Activated CD8-positive, alpha-beta memory T cell treated with anti-CD3 and anti-CD28 coated beads, Interleukin-2, amount 50 U/mL, for 48 hours (primary cell): ENCODE measurements at places on chromosomes 11 and 22.

DNA sequence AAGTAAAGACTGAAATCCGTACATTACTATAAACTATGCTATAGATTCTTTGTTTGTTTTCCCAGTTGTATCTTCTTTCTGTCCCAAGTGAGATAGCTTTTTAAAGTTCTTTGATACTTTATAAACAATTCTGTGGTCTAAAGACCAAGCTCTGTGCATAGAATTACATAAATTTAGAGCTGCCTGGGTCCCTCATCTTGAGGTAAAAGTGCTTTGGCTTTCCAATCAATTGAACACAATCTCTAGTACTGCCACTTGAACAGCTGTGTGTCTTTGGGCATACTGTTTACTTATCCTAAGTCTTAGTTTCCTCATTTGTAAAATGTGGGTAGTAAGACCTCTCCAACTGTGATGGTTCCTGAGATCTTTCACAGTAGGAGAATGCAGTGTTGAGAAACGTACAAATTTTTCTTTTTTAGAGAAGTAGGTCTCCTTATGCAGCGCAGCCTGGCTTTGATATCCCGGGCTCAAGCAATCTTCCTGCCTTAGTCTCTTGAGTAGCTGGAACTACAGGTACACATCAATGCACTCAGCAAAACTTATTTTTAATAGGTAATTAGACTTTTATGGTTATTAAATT is 2.5 kb upstream of the EED start:
- no peak for DNase-seq

GRCh38 chr11:44568331-44568657 is 2.8 kb downstream of the CD82 start:
- DNase-seq, result no peak

DNA sequence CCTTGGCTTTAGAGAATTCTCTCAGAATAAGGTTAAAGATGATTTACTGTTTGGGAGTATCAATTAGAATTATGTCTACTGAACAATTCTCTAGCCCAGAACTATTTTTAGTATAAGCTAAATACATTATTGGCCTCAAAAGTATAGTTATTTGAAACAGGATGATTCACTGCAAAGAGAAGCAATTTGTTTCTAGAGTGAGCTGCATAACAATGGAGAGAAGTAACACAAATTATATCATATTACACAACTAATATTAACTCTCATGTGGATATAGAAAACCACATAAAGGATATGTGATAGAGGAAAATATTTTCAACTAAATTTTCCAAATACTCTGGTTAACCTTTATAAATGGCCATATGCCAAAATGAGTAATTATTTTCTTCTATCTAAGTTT is 24.9 kb downstream of the PGM2L1 start:
- no peak for DNase-seq

- DNase-seq, result no peak
Measured at GRCh38 chr11:100830978-100831732, 144.1 kb downstream of the ARHGAP42 start.

DNA sequence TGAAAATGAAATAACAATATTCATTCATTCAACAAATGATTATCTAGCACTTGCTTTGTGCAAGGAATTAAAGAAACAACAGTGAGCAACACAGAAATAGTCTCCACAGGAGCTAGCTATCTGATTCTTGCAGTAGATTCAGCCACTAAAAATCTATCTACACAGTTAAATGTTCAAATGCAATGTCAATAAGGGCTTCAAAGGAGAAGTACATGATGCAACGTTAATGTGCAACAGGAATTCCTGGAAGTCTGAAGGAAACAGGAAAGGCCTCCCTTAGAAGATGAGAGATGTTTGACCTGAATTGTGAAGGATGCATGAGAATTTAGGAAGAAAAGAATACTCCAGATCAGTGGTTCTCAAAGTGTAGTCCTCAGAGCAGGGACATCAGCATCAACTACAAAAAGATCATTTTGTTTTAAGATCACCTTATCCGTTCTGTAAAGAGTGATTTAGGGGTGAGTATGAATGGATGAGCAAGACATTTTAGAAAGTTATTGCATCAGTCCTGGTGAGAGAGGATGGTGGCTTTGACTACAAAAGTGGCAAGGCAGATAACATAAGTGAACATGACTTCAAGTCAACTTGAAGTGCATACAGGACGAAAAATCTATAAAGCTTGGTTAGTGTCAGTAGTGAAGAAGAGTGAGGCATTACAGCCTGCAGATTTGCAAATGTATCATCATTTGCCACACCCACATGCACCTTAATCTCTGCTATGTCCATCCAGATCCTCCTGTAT is 96.0 kb downstream of the ETS1 start:
- no peak for DNase-seq

DNA sequence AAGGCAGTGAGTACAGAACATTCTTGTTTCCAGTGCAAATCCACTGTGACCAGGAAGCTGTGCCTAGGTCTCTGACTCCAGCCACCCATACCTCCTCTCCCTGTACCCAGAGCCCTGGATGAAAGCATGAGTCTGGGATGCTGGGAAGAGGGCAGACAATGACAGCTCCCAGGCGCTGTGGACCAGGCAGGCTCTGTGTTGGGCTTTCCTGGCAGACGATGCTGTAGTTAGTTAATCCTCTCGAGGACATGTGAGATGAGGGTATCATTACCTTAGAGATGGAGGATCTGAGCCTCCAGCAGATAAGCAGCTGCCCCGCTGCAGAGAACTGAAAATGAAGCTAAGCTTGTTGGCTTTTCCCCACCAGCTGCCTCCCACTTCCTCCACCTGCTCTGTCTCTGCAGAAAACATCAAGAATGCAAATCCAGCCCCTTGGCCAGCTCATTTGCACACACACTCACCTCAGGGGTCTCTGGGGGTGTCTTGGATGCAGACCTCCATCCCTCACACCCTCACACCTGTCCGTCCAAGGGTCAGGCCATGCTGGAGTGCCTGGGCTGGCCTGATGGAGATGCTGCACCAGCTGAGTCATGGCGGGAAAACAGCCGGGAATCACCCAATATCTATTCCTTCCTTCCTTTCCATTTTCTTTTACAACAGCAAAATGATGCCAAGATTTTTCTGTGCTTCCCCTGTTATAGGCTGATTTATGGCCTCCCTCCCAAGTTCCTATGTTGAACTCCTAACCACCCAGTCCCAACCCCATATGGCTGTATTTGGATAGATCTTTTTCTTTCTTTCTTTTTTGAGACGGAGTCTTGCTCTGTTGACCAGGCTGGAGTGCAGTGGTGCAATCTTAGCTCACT is 94.9 kb upstream of the SEPTIN5 start:
- DNase-seq, result no peak

GRCh38 chr11:46948378-46949131 is 12.0 kb downstream of the CSTPP1 start:
- DNase-seq, result no peak

DNA sequence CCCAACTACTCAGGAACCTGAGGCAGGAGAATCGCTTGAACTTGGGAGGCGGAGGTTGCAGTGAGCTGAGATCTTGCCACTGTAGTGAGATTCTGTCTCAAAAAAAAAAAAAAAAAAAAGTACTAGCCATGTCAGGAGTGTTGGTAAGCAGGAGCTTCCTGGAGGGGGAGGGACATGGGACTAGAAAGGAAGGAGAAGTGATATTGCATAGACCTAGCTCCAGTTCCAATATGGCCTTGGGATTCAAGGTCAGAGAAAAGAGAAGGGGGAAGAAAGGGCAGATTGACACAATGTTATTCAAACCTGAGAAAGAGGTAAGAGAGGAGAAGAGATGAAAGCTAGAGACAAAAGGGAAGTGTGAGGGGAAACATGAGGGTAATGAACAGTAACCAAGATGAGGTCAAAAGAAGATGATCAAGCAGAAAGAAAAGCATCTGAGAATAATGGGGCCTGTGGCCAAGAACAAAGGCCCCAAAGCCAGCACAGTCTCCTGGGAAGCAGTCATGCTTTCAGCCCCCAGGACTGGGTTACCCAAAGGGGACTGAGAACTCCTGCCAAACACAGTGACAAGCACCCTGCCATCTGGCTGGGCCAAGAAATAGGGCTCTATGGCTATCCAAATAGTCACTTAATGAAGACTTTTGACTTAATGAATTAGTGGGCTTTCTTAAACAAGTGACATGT is 51.7 kb upstream of the FTH1 start:
- DNase-seq, result no peak

DNA sequence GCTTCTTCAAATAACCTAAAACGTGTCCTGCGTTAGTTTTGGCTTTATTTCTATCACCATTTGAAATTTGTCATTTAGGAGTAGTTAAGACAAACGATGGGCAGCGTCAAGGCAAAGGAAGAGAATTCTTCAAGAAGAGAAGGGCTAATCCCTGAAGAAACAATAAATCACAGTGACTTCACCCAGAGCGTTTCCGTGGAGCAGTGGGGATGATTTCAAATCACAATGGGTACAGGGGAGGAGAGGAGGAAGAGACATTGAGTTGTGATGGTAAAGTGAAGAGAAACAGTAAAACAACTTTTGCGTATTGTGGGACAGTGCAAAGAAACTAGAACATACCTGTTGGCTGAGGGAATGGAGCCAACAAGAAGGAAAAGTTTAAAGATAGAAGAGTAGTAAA is 9.7 kb downstream of the PDGFD start:
- DNase-seq, result no peak
